ENCODE measurements at places on chromosomes 4 and X.

GRCh38 chrX:134782796-134783195 is 124.5 kb upstream of the PLAC1 start:
- no peak for DNase-seq

- no peak for DNase-seq
Observed at GRCh38 chr4:189600718-189601435, 339.8 kb upstream of the FRG1 start.

- DNase-seq: no peak
Observed at GRCh38 chr4:169664615-169665014, 44.2 kb downstream of the CLCN3 start.

DNA sequence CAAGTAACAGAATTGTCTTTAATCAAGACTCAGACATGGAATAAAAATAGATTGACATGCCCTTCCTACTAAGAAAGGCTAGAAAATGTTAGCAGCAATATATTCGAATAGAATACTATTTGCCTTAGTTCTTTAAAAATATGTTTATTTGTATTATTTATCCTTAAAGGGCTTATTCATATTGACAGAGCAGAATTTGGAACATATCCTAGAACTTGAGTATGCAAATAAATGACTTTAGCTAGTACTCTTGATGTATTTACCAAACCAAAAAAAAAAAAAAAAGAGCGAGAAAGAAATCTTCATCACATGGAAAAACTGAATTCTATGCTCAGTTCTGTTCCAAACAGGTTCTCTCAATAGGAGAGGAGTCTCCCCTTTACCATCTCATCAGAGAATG is 68.9 kb upstream of the PPARGC1A start:
- DNase-seq: no peak

GRCh38 chr4:153126137-153126536 is 78.1 kb upstream of the TRIM2 start:
- no peak for DNase-seq

GRCh38 chr4:109690690-109691410 is 12.4 kb downstream of the CASP6 start:
- DNase-seq: no peak

DNA sequence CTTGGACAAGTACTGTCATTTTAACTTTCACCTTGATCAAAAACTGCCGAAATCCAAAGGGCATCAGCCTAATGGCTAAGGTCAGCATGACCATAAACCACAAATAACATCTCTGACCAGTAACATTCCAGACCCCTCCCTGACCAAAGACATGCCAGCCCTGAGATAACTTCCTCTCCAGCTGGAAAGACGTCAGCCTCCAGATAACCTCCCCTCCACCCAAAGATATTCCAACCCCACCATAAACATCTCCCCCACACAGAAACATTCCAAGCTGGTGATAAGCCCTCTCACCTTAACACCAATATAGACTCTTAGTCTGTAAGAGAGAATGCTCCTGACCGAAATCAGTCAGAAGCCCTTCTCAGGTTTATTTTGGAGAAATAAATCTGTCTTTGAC is 7.4 kb downstream of the PPP1R2C start:
- no peak for DNase-seq

GRCh38 chr4:173185847-173186510 is 17.4 kb downstream of the GALNT7 start:
- no peak for DNase-seq

GRCh38 chrX:26925088-26925487 is 538.1 kb downstream of the PPP4R3C start:
- no peak for DNase-seq

DNA sequence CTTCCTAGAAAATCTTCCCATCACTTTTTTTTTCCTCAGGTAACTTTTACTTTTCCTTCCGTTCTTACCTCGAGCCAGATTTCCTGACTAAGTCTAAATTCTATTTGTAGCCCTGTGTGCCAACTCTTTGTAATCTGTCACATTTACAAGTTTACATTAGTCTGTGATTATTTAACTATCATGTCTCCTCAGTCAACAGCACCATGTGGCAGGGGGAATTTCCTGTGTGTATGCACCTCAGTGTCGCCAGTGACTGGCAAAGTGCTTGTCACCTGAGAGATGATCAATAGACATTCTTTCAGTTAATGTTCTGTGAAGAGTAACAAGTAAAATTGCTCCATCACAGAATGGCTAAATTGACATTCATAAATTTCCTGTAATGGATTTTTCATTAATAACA is 468.5 kb downstream of the PDGFC start:
- DNase-seq: no peak

DNA sequence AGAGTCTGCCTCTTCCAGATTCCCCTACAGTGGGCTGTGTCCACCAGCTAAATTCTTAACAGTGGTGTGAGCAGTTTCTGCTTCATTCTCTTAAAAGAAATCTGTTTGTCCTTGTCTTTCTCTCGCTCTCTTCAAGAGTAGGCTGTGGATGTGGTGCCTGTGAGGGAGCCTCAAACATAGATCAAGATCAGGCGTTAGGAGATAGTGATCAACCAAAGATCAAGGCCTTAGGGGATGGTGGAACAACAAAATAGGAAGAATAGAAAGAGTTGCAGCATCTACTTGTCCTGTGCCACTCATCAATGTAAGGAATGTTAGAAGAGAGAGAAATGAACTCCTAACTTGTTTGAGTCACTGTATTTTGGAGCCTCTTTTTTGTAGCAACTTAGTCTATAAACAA is 144.2 kb downstream of the AASDH start:
- DNase-seq: no peak

DNA sequence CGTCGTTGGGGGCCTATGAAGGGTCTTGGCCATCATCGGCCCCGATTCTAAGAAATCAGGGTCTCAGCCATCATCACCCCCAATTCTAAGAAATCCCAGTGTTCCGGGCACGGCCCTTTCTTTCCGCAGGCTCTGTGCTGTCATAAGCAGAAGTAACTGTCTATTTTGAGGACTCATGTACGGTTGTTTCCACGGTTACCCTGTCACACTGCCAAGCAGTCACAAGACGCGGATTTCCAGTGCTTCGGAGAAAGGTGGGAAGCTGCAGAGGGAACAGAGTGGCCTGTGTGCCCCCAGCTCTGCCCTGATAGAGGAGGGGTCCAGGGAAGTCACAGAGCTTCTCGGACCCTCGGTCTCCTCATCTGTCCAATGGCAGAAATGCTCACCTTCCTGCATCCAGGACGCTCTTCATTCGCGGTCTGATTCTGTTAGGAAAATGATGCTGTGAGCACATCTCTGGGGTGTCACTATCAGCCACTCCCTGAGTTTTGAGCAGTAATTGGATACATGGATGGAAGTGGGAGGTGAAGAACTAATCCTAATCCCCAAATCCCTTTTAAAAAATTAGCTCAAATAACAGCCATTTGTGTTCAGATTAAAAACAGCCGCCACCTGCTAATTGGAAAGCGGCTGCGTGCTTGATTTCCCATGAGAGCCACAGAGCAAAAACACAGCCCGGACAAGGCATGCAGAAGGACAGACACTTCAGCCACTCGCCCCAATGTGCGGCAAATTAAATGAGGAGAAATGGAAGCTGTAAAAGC is 73.1 kb downstream of the WFS1 start:
- no peak for DNase-seq

GRCh38 chrX:55702671-55703070 is 14.9 kb upstream of the RRAGB start:
- DNase-seq: no peak

- DNase-seq: no peak
Observed at GRCh38 chr4:185219551-185220344, 10.3 kb downstream of the SNX25 start.

DNA sequence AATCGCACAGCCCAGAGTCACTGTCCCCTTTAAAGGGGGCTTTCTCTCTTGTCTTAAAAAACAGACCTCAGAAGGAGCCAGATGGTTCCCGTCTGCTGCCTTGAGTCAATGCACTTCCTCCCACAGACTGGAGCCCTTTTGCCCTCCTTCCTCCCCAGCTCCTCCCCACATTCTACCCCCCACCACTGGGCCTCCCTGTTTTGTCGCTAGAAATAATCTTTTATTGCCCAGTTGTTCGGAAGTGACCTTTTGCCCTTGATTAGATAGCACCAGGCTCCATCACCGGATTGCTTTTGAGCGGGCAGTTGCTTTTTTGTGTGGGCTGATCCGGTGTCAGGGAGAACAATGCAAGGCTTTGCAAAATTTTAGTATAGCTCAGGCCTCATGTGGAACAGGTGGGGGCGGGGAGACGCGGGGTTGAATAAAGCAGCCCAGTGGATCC is 47.7 kb downstream of the SPRY1 start:
- peak; percentile 33 for DNase-seq

DNA sequence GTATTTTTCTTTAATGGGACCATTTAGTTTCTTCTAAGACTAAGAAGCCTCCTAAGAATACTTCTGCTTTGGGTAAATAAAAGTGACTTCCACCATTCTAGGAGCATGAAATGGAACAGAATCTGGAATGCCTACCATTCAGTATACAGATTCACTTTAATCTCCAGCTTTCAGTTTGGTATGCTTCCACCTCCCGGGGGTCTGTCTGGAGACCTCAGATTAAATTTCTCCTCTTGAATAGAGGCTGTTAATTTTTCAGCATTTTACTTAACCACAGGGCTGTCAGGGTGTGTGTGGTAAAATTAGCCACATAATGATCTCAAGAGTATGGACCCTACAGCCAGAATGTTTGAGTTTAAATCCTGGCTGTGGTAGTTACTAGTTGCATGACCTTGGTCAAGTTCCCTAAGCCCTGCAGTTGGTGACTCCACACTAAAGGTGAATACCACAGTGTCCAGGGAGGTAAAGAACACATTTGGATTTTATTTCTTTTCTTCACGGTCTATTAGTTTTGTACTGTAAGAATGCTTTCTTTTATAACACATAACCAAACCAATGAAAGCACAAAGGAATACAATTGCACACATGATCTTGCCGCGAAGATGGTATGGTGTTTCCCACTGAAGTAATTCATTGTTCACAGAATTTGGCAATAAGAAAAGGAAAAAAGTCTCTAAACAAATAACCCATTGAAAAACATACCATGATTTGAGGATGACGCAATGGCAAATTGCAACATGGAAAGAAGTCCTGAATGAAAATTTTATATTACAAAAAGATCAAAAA is 37.3 kb upstream of the TRIM2 start:
- DNase-seq: no peak
